ENCODE measurements at places on chromosomes 11 and 22.

GRCh38 chr11:75823415-75823814 is 8.4 kb downstream of the UVRAG start:
- no peak for DNase-seq

- no peak for DNase-seq
Measured at GRCh38 chr11:133498969-133499368, 33.3 kb downstream of the OPCML start.

DNA sequence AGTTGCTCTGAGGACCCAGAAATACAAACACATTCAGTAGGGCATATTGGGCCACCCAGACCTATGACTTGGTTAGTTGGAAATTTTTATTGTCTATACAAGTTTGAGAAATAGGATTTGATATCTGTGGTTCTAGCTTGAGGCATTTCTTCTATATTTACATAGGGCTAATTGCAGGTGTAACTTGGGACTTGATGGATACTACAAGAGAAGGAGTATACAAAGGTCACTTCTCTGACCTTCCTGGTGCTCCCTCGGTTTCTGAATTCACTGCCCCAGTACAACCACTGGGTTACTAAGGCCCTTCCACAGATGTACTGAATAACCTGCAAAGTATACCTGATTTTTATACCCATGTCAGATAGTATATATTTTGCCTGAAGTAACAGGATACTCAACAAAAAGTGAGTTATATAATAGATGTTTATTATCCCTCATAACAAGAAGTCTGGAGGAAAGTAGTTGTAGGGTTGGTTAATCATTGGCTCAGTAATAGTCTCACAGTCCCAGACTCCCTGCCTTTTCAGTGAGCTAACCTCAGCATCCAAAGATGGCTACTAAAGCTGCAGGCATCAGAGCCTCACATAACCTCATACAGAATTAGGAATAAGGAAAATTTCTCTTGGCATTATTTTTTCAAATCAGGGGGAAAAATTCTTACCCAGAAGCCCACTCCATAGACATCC is 8.8 kb upstream of the PGR start:
- no peak for DNase-seq

- no peak for DNase-seq
Measured at GRCh38 chr22:26325641-26326040, 103.4 kb upstream of the ASPHD2 start.

- no peak for DNase-seq
Measured at GRCh38 chr11:32895471-32895870, 2.9 kb downstream of the QSER1 start.

DNA sequence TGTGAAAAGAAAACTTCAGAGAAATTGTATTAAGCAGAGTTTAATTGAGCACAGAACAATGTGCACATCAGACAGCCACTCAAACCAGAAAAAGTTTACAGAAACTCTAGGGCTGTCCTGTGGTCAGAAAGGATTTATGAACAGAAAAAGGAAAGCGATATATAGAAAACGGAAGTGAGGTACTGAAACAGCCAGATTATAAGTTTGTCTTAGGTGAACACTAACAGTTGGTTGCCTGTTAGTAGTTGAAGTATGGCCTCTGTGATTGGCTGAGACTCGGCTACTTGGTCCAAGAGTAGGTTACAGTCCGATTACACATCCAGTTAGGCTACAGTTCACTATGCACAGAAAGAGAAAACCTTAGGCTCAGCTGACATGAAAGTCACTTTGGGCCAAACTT is 1232.5 kb upstream of the RAG2 start:
- no peak for DNase-seq

DNA sequence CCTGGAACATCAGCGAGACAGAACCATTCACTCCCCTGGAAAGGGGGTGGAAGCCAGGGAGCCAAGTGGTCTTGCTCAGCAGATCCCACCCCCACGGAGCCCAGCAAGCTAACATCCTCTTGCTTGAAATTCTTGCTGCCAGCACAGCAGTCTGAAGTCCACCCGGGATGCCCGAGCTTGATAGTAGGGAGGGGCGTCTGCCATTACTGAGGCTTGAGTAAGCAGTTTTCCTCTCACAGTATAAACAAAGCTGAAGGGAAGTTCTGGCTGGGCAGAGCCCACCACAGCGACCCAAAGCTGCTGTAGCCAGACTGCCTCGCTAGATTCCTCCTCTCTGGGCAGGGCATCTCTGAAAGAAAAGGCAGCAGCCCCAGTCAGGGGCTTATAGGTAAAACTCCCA is 764.8 kb upstream of the LUZP2 start:
- peak; percentile 77 for DNase-seq

GRCh38 chr22:46246178-46246577 is 3.9 kb downstream of the CDPF1 start:
- no peak for DNase-seq

GRCh38 chr22:49107561-49107960 is 720.1 kb downstream of the BRD1 start:
- DNase-seq, result no peak

DNA sequence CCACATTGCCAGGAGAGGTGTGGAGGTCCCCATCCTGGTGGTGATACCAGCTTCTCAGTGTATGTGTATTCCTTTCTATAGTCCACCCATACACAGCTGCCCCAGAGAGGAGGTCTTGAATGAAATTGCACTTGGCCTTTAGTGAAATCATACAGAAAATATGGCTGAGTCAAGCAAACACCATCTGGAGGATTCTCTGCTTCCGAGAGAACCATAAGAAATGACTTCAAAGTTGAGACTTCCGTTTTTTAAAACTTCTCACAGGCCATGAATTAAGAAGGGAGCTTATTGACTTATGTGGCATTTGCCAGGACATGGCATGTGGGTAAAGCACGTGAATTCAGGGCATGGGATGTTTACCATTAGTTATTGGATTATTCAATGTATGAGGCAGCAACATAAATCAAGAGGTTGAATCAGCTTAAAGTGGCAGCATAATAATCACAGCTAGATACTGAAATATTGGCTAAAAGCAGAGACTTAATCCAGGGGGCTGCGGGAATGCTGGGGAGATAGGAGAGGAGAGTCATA is 119.1 kb upstream of the MTNR1B start:
- DNase-seq, result no peak

DNA sequence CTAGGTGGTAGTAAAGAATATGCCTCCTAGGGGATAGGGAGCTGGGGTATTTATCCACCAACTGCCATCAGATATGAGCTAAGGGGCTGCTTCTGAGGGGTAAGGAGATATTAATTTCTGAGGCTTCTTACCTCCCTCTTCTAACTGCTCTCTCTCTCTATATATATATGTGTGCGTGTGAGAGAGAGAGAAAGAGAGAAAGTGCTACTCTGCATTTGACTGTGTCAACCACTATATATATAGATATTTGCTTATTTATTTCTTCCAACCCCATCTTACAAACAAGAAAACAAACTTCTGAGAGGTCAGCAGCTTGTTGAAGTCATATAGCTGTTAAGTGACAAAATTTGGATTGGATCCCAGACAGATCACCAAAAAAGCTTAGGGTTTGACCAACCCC is 5.9 kb upstream of the HEPACAM start:
- no peak for DNase-seq

- DNase-seq, result peak; percentile 82
Measured at GRCh38 chr11:102269927-102270326, 47.4 kb upstream of the BIRC3 start.

- DNase-seq, result no peak
Measured at GRCh38 chr11:130916910-130917309, 631 bp upstream of the SNX19 start.

DNA sequence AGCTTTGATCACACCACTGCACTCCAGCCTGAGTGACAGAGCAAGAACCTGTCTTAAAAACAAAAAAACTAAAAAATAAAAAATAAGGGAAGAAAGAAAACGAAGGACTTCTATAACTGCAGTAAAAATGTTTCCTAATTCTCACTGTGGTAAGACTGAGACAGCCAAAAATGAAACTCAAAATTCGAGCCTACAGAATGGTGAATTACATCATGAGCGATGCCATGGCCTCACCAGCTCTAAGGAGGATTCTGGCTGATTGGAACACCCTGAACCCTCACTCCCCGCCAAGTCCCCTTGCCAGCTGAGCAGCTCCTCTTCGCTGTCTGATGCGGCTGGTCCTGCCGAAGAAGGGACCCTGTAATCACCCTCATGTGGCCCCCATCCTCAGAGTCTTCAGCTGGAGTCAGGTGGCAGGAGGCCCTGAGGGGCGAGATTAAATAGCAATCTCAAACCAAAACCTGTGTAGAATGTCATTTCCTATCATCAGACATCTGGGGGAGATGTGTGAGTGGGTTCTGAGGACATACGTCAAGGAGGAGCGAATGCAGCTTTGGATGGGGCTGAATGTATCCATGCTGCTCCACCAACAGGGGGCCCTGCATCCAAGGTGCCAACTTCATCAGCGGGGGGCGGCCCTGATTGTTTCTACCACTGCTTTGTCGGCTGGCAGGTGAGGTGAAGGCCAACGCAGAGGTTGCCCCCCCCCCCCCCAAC is 29.2 kb downstream of the PDGFB start:
- no peak for DNase-seq

DNA sequence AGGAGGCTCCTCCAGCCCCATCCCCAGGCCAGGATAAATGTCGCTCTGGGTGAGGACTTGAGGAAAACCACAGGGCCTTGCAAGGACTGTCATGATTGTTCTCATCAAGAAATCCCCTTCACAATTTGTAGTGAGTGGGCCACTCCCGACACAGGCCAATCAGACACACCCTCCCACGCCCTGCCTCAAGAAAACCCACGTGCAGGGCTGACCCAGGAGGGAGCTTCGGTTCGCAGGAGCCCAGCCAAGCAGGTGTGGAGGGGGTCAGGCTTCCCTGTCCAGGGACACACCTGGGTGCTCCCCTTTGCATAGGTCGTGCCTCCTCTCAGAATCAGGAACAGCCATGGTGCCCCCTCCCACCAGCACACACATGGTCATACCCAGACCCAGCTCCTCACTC is 43.2 kb downstream of the SHANK2 start:
- no peak for DNase-seq

GRCh38 chr11:111555255-111555654 is 14.7 kb downstream of the LAYN start:
- peak; percentile 70 for DNase-seq

GRCh38 chr11:87235366-87235765 is 197.6 kb downstream of the TMEM135 start:
- no peak for DNase-seq

GRCh38 chr22:24424901-24425775 is 2.3 kb upstream of the ADORA2A start:
- no peak for DNase-seq

- no peak for DNase-seq
Measured at GRCh38 chr11:1823376-1824220, 11.2 kb upstream of the SYT8 start.
